Mesothelial cell of epicardium (in vitro differentiated cells): ENCODE measurements at places on chromosomes 16 and 17.
A peak's percentile ranks its signal among the peaks of the same experiment; 100 is the strongest.

DNA sequence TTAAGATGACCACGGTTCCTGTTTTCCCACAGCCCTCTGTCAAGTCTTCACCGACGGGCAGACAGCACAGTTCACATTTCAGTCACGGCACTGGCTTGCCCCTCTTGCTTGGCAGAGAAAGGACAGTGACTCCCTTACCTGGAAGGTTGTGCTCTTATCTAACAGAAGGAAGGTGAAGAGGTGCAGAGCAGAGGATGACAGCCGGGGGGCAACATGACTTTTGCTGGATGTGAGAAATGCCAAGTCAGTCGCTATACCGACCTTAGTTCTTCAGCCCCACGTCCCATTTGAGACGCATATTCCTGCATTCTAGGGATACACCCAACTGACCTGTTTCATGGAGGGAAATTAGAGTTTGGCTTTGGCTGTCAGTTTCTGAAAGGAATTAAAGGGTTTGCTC, 492.3 kb downstream of the NPIPA7 start:
- DNase-seq = no peak

DNA sequence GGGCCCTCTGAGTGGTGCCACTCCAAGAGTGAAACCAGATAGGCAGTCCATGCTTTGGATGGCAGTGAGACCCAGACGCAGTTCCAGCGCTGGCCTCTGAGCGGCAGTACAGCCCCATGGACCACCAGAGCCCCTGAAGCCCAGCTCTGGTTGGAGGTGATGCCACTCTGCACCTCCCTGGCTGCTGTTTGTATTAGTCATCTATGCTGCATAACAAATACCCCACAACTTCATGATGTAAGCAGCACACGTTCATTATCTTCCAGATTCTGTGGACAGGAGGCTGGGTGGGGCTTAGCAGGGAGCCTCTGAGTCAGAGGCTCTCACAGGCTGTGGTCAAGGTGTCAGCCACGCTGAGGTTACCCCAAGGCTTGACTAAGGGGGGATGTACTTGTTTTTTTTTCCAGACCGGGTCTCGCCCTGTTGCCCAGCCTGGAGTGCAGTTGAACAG, 5.1 kb upstream of the NME4 start:
- no peak for DNase-seq

DNA sequence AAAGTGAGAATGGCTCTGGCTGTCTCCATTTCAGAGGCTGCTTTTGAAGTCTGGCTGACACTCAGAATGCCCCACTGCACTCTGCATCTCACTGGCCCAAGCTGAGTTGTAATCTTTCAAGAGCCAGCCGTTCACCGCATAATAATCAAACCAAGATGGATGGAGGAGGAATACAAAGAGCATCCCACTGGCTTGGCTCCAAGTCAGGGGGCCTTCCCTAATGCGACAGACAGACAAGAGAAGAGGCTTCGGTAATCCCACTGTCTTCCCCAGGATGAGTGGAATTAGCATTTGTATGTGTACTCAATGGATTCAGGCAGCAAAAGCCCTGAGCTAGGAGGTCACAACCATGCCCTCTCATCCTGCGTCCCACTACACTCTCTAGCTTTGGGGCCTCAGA, 68.0 kb downstream of the CBLN1 start:
- DNase-seq = no peak

DNA sequence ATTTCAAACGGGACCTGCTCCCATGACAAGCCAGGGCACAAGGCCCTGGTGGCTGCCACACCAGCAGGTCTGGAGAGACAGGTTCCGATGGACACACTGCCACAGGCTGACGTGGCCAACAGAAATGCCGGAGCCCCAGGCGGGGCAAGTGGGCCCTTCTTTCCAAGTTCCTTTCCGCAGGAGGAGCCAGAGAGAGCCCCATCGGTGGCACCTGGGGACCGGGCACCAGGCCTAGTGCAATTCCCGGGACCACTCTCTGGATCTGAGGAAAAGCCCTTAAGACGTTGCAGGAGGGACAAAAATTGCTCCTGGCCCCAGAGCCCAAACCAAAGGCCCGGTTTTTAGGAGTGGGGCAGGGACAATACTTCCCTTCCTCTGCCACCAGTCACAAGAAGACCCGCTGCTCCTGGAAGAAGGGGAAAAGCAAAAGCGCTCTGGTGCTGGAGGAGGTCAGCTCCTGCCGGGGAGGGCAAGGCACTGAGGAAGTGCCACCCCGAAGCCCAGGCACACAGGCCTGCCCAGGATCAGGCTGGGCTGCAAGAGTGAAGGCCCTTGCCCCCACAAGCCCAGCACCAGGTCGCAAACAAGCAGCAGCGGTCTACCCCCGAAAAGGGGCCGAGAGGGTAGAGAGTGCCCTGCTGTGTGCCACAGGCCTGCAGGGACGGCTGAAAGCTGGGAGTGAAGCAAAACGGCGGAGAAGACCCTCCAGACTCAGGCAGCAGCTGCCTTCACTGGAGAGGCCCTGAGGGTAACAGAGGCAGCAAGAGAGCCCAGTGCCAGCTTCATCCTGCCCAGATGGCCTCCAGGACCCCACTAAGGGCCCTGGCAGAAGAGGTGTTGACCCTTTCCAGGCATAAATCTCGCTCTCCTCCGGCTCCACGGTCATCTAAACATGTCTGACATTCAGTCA, 29.1 kb downstream of the MAP1LC3B start:
- no peak for DNase-seq

DNA sequence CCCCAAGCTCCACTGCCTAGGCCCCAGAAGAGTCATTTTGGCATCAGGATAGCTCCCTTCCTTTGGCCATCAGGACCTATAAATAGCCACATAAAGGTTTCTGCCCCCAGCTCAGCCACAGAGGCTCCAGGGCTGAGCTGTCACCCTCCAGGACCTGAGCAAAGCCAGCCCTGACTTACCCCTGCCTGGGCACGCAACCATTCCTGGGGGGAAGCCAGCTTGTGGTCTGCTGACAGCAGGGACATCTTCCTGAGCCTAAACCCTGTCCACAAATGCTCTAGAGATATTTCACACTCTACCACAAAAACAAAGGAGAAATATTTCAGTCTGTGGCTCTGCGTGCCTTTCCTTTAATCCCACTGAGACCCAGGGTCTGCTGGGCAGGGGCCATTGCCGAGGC, 123.7 kb upstream of the CCL2 start:
- no peak for DNase-seq

- no peak for DNase-seq
Measured at GRCh38 chr16:84839956-84840355, 20.2 kb downstream of the CRISPLD2 start.

- peak; percentile 83 for DNase-seq
Measured at GRCh38 chr17:55717898-55718735, 4.5 kb downstream of the TMEM100 start.

- no peak for DNase-seq
Measured at GRCh38 chr17:30074730-30075129, 41.9 kb upstream of the NSRP1 start.

- no peak for DNase-seq
Measured at GRCh38 chr16:4682616-4683254, 10.6 kb upstream of the NUDT16L1 start.

- no peak for DNase-seq
Measured at GRCh38 chr16:85619101-85619891, 6.2 kb downstream of the GSE1 start.

- DNase-seq = no peak
Measured at GRCh38 chr16:11127610-11128195, 128.3 kb downstream of the SOCS1 start.

- DNase-seq = no peak
Measured at GRCh38 chr16:48244863-48245195, 729 bp downstream of the LONP2 start.

- no peak for DNase-seq
Measured at GRCh38 chr17:63434951-63435571, 11.0 kb downstream of the CYB561 start.

- no peak for DNase-seq
Measured at GRCh38 chr16:12548270-12548983, 255.3 kb downstream of the CPPED1 start.

GRCh38 chr16:918068-918467, 52.7 kb downstream of the LMF1 start:
- no peak for DNase-seq

DNA sequence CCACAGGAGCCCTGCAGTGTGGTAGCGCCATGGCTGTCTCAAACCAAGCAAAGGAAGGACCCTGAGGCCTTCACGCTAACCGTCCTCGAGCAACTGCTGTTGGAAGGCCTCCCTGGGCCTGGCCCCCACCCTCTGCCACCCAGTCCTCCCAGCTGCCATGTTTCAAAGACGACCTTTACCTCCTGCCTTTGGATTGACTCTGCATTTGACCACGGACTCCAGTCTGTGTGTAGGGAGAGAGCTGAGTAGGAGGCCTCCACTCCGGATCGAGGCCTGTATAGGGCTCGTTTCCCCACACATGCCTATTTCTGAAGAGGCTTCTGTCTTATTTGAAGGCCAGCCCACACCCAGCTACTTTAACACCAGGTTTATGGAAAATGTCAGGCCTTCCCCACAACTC, 24.3 kb downstream of the PLCD3 start:
- no peak for DNase-seq

DNA sequence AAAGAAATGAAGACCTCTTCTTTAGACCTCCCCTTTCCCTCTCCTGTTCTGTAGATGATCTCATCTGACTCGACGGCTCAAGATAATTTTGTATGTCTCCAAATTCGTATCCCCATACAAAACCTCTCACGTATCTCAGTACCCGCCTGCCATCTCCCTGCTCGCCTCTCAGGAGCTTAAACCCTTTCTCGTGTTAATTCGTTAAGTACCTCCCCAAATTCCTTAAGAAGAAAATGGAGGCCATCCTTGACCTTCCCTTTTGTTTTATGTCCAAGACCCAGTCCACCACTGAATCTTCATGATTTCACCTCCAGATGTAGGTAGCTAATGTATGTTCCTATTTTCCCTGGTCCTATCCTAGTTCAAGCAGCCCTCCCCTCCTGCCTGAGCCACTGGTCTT, 41.6 kb downstream of the OR3A1 start:
- DNase-seq = no peak

DNA sequence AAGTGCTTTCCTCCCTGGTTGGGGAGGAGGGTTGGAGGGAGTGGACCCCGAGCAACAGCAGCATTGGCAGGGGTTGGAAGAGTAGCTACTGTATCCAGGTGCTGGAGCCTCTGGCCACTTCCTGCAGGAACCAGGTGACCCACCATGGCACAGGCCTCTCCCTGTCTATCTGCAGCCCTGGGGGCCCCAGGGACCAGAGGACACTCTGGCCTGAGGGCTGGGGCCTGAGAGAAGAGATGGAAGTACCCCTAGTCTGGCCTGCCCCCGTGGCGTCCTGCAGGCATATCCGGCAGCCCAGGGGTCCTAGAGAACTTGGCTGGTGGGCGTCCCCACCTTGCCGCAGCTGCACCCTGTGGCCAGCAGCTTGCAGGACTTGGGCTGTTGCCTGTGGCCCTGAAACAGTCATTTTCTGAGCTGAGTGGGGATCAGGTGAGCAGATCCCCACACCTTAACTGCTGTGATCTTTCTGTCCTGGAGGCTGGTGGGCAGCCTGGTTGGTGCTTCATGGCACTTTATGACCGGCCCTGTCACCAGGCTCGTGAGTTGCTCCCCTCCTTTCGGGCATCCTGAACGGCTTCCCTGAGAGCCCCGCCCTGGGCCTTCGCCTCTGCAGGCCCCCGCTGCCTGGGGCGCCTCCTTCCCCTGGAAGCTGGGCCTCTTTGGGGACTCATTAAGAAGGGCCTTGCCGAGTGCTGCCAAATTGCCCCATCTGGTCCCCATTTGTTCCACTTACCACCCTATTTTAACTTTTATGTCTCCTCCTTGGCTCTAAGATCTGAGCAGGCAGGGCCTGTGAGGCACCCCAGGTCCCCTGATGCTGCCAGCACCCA, 298.6 kb downstream of the SEC14L1 start:
- DNase-seq = no peak

DNA sequence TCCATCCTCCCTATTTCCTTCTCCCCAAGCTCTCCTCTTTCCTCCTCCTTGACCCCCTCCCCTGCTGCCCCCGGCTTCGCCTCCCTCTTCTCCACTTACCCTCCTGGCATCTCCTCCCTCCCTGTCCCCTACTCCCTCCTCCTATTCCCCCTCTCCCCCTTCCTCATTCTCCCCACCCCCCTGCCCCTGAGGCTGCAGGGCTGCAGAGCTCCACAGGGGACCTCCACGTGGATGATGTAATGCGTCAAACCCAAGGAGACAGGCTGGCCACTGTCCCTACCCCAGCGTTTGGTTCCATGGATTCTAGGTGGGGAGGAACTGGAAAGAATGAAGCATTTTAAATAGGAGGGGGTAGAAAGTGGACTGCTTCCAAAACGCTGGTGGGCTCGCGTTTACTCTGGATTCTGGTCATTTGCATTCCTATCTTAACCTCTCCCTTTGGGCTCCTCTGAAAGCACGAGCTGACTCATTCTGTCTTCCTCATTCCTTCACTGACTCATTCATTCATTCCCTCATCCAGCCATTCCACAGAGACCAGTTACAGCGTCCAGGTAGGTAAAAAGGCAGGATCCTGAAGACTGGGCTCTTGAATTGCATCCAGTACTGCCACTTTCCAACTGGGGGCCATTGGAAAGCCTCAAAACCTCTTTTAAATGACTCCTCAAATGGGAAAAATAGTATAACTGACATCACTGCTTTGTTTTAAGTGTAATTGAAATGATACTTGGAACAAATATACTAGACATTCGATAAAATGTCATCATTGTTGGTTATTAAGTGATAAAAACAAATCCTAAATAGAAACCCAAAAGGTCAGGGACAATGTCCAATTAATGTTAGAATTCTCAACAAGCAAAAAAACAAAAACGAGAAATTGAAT, 943 bp upstream of the COTL1 start:
- no peak for DNase-seq

- DNase-seq = no peak
Measured at GRCh38 chr16:58371841-58372240, 20.4 kb upstream of the GINS3 start.

GRCh38 chr17:58219789-58220183, 731 bp upstream of the MKS1 start:
- DNase-seq = no peak

DNA sequence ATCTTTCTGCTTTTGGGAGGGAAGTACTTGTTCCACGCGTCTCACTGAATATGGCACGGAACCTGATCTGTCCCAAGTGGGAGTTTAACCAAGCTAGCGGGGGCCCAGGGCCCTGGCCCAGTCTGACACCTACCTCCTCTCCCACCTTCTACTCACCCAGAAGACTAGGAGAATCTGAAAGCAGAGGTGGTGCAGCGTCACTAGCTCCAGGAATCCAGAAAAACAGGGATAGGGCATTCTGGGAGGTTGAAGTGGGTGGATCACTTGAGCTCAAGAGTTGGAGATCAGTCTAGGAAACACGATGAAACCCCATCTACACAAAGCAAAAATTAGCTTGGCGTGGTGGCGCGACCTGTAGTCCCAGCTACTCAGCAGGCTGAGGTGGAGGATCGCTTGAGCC, 163.5 kb upstream of the ZNF267 start:
- no peak for DNase-seq
